ENCODE measurements at places on chromosomes 1 and 21. TPM values are rescaled to one million over a fixed set of nuclear protein-coding genes. Genes with fewer than 3 reads are reported as not detected.

GRCh38 chr1:156748670-156749418, 2.6 kb downstream of the HDGF start:
- peak; percentile 66 for DNase-seq

Gene EFNA1
- total RNA-seq: 22.3 TPM

Gene FAM163A
- total RNA-seq: not detected

DNA sequence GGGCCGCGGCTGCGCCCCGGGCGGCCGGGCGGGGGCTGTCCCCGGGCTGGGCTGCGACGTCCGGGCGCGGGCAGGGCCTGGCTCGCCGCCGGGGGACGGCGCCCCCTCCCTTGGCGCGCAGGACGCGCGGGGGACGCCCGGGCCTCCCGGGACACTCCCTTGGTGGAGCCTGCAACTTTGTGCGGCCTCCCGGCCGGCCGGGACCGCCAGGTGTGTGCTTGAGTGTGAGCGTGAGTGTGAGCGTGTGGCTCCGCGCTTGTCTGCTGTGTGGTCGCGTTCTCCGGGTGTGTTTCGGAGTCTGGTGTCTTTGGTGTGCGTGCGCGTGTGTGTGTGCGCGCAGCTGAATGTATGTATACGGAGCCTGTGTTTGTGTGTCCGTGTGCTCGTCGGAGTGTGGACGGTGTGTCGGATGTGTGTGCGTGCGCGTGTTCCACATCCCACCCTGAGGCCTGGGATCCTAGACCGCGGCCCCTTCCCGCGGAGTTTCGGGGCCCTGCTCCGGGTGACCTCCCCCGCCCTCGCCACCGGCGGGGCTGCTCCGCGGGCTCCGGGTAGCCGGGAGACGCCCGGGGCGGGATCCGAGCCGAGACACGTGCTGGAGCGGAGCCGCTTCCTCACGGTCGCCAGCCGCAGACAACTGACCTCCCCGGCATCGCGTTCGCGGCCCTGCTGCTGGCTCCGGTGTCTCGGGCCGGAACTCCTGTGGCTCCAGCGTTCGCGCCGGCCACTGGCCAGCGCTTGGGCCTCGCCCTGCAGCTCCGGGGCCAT, 1.7 kb downstream of the PTPRU start:
- DNase-seq: peak; percentile 41

Gene CHI3L1
- total RNA-seq: 21.2 TPM

GRCh38 chr1:227453631-227454355, 109.6 kb upstream of the ZNF678 start:
- no peak for DNase-seq

GRCh38 chr1:6668503-6668902, 33.1 kb downstream of the DNAJC11 start:
- DNase-seq: no peak

GRCh38 chr1:84538599-84538998, 32.2 kb upstream of the GNG5 start:
- DNase-seq: no peak

DNA sequence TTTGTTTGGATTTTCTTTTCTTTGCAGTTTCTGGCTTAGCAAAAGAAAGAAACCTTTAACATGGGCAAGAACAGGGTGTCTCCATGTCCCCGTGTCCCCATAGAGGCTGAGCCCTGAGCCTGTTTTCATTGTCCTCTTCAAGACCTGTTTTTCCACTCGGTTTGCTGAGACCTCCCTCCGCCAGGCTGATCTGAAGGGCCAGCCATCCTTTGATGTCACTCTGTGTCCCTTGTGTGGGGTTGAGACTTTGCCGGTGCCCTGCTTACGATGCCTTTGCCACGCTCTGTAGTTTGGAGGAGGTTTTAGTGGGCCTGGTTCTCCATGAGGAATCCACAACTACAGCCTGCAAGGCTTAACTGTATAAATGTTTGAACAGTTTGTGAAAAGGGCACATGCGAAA, 23.8 kb downstream of the IFNGR2 start:
- DNase-seq: no peak

Gene TNFRSF9
- not detected for total RNA-seq

- DNase-seq: no peak
These were observed 351.5 kb upstream of the PLD5 start for GRCh38 chr1:242876030-242876429.

DNA sequence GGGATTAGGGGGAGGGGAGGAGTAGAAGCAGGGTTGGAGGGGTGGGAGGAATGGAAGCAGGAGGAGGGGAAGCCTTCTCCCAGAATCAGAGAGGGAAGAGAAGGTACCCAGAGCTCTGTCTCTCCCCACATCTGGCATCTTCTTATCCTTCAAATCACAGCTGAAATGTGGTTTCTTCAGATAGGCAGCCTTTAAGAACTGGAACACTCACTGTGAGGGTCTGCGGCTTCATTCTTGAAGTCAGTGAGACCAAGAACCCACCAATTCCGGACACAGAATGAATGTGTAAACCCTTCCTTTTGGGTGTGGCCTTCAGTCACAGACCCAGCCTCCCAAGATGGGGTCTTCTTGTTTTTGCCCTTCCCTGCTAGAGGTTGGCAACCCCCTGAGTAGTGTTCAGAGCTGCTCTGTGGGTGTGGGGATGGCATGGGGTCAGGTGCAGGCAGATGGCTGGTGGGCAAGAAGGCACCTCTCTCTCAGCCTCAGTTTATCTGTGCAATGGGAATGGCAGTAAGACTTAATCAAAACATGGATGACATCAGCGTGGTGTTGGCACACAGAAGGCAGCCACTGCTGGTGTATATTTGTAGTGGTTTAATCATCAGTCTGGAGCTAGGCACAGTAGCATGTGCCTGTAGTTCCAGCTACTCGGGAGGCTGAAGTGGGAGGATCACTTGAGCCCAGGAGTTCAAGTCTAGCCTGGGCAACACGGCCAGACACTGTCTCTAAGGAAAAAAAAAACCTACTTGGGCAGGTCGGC, 7.2 kb downstream of the FAAH start:
- DNase-seq: no peak

DNA sequence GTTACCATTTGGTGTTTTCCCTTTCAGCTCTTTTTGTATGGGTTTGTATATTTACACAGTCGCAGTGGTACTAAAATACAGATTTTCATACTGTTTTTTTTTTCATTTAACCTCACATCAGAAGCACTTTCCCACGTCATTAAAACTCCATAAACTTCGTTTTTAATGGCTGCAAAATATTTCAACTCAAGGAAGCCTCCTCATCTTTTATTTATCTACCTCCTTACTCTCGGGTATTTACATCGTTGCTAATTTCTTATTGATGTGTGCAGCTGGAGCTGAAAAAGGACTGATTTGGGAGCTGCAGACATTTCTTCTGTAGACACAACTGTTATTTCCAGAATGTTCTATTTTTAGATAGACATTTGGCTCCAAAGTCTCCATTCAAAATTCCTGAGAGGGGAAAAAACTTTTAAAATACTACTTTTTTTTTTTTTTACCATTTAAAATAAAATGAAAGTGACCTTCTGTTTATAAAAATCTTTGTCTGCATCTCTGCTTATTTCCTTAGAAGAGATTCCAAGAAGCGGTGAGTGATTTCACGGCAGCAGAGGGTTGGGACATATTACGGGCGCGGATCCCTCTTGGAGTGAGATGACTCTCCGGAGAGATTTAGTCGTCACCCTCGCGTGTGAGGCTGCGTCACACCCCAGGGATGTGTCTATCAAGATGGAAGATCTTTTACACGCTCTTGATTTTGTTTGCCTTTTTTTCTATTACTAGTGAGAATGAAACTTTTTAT, 10.1 kb downstream of the RUNX3 start:
- DNase-seq: peak; percentile 35

DNA sequence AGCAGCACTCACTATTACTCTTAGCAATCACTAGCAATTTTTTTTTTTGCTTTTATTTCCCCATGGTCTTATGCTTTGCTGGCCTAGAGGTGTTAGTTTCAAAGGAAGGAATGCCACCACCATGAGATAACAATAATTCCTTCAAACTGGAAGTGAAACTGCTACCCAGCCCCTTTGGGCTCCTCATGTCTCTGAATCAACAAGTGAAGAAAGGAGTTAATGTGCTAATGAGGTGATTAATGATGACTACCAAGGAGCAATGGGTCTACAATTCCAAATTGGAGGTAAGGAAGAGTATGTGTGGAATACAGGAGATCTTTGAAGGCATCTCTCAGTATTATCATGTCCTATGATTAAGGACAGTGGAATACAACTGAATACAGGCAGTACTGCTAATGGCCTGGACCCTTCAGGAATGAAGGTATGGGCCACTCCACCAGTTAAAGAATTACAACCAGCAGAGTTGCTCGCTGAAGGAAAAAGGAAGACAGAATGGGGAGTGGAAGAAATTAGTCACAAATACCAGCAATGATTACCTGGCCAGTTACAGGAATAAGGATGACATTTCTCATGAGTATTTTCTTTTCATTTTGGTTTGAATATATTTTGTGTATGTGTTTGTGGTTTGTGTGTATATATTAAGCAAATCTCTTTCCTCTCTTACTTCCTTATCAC, 652.9 kb downstream of the ADGRL2 start:
- DNase-seq: no peak

DNA sequence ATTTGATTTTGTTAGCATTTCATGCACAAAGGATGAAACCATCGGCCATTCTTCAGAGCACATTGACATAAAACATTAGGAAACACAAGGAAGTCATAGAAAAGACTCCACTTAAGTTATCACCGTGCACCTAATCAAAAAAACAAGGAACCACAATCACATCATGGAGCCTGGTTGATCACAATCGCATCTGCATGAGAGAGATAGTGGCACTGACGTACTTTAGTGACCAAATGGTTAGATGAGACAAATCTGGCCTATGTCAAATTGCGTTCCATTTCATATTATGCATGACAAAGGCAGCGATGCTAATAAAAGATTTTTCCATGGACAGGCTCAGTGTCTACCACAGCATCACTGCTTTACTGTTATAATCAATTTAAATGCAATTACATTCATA, 571.8 kb upstream of the ADGRL2 start:
- DNase-seq: no peak

DNA sequence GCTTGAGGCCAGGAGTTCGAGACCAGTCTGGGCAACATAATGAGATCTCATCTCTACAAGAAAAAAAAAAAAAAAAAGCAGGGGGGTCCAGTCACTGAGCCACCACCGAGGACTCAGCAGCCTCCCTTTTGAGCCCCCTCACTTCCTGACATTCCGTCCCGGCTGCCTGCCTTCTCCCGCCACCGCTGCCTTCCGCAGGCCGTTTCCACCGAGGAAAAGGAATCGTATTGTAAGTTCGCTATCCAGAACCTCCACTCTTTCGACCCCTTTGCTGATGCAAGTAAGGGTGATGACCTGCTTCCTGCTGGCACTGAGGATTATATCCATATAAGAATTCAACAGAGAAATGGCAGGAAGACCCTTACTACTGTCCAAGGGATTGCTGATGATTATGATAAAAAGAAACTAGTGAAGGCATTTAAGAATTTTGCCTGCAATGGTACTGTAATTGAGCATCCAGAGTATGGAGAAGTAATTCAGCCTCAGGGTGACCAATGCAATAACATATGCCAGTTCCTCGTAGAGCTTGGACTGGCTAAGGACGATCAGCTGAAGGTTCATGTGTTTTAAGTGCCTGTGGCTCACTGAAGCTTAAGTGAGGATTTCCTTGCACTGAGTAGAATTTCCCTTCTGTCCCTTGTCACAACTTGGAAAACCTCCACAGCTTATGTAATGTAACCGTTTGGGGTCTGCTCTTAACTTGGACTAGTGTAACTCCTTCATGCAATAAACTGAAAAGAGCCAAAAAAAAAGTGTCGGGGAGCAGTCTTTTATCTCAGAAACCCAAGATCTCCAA, 55.6 kb downstream of the GLUL start:
- no peak for DNase-seq

Gene NT5C1A
- not detected for total RNA-seq

Gene BATF3
- 3.0 TPM for total RNA-seq

GRCh38 chr1:199747984-199748383, 279.5 kb upstream of the NR5A2 start:
- DNase-seq: no peak

GRCh38 chr1:162904023-162904422, 43.0 kb upstream of the CCDC190 start:
- no peak for DNase-seq

DNA sequence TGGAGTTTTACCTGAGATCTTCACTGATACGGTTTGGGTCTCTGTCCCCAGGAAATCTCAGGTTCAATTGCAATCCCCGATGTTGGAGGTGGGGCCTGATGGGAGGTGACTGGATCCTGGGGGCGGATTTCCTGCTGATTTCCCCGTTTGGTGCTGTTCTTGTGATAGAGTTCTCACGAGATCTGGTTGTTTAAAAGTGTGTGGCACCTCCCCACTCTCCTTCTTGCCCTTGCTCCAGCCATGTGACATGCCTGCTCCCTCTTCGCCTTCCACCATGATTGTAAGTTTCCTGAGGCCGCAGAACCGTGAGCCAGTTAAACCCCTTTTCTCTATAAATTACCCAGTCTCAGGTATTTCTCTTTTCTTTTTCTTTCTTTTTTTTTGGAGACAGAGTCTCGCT, 126.4 kb upstream of the SLC45A1 start:
- DNase-seq: no peak

DNA sequence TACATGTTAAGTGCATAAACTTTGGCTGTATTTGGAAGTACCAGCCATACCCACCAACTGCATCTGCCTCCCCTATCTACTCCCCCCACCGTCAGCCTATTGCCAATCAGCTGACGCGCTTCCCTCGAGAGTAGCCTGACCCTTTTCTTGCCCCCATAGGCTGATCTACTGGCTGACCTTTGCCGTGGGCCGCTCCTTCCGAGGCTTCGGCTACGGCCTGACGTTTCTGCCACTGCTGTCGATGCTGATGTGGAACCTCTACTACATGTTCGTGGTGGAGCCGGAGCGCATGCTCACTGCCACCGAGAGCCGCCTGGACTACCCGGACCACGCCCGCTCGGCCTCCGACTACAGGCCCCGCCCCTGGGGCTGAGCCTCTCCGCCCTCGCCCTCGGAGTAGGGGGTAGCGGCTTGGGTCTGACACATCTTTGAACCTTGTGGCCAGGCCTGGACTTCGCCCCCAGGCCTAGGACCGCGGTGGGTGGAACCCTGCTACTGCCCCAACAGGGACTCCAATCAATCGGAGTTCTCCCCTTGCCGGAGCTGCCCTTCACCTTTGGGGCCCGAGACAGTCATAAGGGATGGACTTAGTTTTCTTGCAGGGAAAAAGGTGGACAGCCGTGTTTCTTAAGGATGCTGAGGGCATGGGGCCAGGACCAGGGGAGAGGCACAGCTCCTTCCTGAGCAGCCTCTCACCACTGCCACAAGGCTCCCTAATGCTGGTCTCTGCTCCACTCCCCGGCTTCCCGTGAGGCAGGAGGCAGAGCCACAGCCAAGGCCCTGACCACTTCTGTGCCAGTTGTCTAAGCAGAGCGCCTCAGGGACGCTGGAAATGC, 4.0 kb downstream of the GLMP start:
- DNase-seq: peak; percentile 89

DNA sequence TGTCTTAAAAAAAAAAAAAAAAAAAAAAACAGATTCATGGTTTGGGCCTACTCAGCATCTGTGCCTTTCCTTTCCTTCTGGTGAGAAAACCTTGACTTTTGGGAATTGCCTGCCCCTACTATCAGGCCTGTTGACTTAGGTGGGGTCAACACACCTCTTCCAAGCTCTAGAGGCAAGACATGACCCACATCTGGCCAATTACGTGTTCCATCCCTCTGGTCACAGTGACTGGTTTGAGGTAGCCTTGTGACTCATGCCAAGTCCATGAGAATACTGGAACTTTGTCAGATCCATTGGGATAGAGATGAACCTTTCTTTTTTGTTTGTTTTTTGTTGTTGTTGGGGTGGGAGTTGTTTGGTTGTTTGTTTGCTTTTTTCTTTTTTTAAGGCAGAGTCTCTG, 37.3 kb upstream of the KHDRBS1 start:
- DNase-seq: no peak

Measured in uterus (tissue), 4 donors.